DMS79 treated with DMSO at 0.1 percent for 48 hours (cell line): ENCODE measurements at places on chromosomes 16 and 17.

DNA sequence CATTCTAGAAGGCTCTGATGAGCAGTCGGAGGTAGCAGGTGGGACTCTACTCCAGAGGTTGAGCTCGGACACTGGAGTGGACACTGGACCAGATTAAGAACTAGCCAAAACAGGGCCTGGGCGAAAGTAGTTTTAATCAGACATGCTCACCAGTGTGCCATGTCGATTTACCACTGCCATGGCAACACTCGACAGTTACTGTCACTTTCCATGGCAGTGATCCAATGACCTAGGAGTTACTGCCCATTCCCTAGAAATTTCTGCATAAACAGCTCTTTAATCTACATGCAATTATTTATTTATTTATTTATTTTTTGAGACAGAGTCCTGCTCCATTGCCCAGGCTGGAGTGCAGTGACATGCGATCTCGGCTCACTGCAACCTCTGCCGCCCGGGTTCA is 7.2 kb upstream of the METTL9 start:
- no peak for DNase-seq

DNA sequence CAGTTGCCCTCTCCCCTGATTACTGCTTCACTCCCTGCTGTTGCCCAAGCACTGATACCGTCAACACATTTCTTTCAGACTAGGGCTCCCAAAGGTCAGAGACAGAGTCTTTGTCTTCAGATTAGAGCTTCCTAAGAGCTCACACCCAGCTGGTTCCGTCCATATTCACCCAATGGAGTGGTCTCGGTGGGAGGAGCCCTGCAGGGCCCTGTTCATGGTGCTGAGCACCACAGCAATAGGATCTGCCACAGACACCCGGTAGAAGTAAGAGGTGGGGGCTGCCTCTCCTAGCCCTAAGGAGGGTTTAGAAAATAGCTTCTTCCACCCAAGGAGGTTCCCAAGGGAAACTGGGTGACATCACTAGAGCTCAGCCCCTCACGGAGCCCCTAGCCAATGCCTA is 128.3 kb downstream of the CCDC144A start:
- DNase-seq, result no peak

DNA sequence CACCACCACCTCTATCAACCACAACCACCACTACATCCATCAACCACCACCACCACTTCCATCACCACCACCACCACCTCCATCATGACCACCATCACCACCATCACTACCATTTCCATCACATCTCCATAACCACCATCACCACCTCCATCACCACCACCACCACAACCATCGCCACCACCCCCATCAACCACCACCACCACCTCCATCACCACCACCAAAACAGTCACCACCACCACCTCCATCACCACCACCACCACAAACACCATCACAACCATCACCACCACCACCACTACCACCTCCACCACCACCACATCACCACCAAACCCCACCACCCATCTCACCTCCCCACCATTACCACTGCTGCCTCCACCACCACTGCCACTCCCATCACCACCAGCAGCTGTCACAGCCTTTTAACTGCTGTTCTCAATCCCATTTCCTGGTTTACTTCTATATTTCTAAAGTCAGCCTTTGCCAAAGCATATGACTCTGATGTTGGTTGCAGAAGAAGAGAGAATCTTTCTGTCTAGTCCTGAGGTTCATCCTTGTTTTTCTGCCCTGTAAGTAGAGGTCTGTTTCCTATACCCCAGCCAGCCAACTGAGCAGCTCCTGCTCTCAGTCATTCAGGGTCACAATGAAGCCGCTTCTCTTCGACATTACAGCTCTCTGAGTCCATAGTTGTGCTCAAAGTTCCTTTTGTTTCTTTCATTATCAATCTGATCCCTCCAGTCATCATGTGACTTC is 14.0 kb downstream of the MARCHF10 start:
- no peak for DNase-seq

GRCh38 chr17:47850373-47850691 is 631 bp downstream of the SP6 start:
- DNase-seq, result peak; percentile 24

DNA sequence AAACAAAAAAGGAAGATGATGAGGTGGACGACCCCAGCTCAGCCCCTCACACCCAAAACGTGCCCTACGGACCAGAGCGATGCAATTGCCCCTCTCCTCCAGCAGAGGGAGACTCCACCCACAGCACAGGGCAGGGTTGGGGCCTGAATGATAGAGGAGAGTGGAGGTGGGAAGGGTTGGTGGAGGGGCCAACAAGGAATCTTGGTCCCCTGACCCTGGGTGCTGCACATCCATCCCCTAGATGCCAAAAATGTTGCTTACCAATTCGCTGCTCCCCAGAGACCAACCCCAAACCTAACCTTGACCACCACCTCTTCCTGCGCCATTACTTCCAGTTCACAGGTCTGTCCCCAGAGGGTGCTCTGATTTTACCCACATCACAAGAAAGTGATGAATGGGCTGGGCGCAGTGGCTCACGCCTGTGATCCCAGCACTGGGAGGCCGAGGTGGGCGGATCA is 12.9 kb downstream of the P2RX5 start:
- no peak for DNase-seq

GRCh38 chr16:82282662-82283061 is 112.6 kb upstream of the MPHOSPH6 start:
- DNase-seq, result no peak

- DNase-seq, result no peak
Measured at GRCh38 chr16:66578651-66579531, at the start of gene CMTM2. Gene CMTM2, plus strand, starts transcription at chr16:66579463. Its CDS starts 145 bp downstream, at chr16:66579608.
